ENCODE measurements at places on chromosomes 11 and 22.

GRCh38 chr11:279966-280705, 1.9 kb downstream of the NLRP6 start:
- no peak for DNase-seq

DNA sequence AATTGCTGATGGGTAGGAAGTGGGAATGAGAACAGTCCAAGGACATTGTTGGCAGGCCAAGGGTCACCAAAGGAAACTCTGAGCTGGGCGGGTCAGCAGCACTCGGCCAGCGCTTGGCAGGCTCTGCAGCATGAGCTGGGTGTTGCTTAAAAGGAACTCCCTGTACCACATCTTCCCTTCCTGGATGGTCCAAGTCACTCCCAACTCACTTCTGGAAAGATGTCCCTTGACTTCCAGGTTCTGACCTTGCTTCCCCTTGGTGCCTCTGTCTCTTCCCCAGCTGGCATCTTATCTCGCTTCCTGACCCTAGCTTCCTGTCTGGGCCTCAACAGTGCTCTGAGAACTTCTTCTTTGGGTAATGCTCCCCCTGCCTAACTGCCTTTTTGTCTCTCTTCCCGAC, 24.8 kb upstream of the SWAP70 start:
- DNase-seq: no peak

DNA sequence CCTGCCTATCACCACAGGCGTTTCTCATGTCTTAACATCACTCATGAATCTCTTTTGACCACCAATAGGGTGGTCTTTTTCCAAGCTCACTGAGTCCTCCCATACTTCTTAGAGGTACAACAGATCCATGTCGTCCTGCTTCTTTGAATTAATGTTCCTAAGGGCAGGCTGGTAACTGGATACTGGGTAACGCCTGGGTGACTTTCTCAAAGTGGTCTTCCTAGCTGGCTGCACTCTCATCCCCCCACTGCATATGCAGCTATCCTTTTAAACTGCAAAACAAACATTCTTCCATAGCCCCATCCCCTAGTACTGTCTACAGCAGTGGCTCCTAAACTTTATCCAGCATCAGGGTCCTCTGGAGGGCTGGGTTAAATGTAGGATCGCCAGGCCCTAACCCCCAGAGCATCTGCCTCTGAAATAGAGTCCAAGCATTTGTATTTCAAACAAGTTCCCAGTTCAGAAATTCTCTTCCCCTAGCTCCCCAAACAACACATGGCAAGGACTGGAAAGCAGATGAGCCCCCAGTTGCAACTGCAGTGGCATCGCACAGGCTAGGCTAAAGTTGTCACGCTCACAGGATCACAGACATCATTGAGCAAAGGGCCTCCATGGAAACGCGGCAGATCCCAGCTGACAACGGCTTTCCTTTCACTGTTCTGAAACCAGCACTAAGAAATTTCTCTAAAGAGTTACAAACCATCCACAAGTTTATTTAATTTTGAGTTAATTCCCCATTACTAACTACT, 204.9 kb downstream of the LARGE1 start:
- no peak for DNase-seq

DNA sequence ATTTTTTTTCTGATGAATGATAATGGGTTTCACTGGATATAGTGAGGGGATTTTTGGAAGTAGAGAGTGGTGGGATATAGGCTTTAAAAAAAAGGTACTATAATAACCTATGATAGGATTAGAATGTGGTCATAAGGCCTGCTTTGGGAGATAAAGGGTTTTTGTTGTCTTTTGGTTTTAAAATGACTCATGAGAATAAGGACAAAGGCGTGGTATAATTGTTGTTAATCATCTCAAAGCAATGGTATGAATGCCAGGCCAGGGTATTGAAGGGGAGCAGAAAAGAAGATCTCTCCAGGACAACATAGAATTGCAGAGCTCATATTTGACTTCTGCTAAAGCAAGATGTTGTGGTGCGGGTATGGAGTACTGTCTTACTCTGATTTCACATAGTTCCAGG, 579.4 kb downstream of the JRKL start:
- no peak for DNase-seq

DNA sequence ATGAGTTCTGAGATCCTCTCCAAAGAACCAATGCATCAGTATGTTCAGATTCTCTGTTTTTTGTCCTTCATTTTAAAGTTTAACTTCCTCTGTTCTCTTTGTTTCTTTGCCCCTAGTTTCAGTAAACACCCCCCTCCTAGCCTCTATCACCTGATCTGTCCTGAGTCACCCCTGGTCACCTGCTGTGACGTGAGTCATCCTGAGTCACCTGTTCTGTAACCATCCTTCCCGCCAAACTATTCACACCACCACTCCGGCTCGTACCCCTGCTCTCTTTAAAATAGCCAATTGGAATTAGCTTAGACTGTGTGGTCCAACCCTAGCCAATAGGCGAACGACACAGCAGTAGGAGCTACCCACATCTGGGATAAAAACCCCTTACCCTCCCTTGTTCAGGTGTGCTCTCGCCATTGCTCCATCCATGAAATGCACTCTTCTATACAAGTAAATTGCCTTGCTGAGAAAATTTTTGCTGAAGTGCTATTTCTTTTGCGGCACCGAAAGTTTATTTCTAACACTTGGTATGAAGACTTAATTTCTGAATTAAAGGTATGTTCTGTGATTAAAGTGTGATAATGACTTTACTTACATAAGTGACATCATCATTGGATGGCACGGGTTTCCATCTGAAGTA, 318.4 kb downstream of the AASDHPPT start:
- no peak for DNase-seq

DNA sequence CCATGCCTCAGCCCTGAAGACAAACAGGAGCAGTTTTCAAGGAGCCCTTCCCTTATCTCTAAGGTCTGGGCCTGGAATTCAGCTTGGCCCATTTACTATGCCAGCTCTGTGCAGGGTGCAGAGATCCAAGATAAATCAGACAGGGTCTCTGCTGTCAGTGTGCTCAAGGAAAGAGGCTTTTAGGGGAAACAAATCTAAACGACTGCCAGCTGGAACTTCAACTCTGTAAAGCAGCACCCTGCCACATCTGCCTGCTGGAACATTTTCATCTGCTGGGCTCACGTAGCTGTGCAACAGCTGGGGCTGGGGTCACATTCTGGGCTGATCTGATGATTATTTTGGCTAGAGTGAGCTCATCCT, 19.8 kb upstream of the EHF start:
- DNase-seq: no peak

DNA sequence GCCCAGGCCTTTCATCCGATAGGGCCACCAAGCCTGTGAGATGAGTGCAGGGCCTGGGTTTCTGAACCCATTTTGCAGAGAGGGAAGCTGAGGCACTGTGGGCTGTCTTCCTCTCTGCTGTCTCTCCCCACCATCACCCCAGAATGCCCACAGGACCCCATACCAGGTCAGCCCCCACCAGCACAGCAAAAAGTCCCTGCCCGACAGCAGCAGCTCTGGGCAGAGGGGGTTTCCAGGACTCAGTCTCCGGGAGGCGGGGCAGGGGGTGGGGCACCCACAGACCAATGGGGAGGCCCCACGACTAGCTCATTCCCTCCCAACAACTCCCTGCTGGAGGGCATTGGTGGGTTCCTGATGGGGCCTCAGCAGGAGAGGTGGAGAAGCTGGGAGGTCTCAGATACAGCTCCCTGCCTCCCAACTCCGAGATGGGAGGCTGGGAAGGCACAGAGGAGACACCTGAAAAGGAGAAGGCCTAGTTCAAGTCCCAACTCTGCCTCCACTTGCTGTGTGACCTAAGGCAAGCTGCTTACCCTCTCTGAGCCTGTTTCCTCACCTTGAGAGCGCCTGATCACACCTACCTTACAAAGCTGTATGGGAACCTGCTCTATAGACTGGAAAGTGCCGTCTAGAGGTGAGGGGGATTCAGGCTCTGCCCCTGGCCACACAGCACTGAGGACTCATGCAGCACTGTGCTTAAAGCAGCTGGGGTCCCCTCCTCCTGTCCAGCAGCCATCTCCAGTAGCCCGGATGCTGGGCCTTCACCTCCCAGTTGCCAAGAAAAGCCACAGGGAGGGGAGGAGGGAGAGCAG, 3.5 kb downstream of the CBX7 start:
- peak; percentile 83 for DNase-seq

GRCh38 chr11:45213316-45213665, 66.9 kb downstream of the PRDM11 start:
- DNase-seq: no peak

DNA sequence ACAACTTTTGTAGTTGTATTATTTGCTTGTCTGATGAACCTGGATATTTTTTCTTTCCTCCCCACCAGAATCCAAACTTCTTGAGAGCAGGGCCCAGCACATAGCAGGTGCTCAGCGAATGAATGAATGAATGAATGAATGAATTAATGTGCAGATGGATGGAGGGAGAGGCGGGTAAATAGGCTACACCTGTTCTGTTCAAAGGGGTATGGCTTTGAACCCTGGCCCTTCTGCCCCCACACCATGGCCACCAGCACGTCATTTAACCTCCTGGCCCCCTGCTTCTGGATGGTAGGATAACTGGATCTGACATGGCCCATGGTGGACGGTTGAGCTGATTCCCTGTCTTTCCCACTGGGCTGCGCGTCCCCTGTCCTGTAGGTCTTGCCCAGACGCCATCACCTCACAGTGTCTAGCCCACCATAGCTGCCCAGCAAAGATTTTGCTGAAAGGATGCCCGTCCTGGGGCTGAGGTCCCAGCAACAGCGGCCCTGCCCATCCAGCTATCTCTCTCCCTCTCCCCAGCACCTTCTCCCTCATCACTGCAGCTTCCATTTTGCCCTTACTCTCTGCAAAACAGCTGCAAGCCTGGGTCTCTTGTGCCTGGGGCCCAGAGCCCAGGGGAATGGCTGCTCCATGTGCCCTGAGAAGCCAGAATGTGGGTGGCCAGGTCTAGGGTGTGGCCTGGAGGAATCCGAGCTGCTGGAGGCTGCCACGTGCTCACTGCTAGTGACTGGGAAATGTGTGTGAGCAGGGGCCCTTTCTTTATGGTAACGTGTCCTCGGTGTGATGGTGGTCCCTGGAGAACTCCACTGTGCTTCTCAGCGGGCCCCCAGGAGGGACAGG, 49.3 kb upstream of the LINC01488 start:
- no peak for DNase-seq

GRCh38 chr11:96524475-96524874, 134.7 kb downstream of the JRKL start:
- DNase-seq: no peak

DNA sequence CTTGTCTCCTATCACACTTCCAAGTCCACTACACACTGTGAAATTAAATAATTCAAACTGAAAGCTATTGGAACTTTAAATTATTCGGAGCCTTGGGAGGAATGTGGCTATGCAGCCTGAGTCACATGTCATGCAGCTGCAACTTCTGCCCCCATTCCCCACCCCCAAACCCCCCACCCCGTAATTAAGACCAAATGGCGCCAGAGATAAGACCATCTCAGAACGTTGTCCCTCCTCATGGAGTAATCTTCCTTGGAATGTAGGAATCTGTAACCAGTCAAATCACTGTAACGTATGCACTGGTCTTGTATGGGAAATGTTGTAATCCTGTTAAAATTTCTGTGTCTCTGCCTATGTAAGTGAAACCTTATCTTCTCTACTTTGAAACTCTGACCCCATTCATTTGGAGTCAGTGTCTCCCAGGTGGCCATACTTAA, 37.0 kb downstream of the GAB2 start:
- DNase-seq: no peak

GRCh38 chr11:112777283-112777751, 183.9 kb upstream of the NCAM1 start:
- no peak for DNase-seq

DNA sequence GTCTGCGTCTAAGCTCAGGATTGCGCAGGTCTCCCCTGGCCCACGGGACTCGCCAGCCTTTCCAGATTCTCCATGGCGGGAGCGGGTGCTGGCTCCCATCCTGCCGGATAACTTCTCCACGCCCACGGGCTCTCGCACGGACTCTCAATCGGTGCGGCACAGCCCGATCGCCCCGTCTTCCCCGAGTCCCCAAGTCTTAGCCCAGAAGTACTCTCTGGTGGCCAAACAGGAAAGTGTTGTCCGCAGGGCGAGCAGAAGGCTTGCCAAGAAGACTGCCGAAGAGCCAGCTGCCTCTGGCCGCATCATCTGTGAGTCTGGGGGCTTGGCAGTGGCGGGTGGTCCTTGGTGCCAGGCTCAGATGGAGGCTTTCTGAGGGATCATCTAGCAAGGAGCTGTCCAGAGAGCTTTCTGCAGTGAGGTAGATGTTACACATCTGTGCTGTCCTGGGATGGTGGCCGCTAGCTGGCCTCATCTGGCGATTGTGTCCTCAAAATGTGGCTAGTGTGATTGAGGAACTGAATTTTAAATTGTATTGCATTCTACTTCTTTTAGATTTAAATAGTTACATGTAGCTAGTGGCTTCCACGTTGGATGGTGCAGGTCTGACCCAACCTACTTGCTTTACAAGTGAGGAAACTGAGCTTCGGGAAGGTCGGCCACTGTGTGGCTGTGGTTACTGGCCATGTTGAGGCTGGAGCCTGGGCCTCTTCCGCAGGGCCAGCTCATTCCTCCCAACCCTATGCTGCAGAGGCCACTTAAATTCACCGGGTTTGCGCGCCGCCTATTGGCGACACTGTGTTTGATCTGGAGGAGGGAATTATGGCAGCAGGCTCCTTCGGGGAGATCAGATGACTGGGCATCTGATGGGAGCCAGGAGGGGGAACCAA, 6.7 kb downstream of the INCENP start:
- no peak for DNase-seq

DNA sequence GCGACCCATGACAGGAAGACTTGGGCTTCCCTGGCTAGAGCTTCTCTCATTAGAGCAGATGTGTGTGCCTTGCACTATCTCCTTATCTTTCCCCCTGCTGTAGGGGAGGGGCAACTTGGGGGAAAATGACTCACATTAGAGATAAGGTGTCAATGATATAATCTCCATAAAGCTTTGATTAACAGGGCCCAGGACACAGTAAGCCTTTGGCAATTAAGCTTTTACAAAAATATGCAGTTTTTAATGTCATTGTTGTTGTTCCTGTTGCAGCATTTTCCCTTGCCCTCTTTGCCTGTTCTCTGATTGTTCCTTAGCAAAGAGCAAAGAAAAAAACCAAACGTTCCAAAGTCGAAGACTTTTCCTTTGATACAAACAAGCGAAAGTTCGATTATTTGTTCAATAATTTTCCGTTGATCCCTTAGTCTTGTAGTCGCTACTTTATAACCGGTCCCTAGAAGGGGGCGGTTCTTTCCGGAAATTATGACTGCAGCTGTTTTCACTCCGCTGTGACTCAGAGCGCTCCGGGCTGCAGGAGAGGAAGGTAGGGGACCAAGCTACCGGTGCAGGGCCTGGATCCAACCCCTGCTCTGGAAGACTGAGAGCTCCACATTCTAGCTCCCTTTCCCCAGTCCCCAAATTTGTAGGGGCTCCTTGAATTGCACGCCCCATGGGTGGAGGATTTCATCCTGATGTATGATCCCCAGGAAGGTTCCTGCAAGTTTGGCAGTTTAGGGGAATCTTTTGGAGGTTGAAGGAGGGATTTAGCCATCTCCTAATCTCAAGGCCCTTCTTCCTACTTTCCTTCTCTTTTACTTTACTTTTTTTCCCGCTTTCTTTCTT, at the start of gene VWA5A:
Gene VWA5A (plus strand): TSS at position 509 of the 840 bp plus-strand sequence. CDS start 2,062 bp downstream, outside the sequence.
- DNase-seq: peak; percentile 7

Measured in stimulated activated effector memory CD8-positive, alpha-beta T cell treated with anti-CD3 and anti-CD28 coated beads, Interleukin-12 subunit alpha, Interleukin-12 subunit beta, amount 100 ng/mL, for 72 hours (primary cell).